Stimulated activated CD8-positive, alpha-beta memory T cell treated with anti-CD3 and anti-CD28 coated beads, Interleukin-4, amount 100 ng/mL, for 4 hours (primary cell): ENCODE measurements at places on chromosomes 13 and 19.

DNA sequence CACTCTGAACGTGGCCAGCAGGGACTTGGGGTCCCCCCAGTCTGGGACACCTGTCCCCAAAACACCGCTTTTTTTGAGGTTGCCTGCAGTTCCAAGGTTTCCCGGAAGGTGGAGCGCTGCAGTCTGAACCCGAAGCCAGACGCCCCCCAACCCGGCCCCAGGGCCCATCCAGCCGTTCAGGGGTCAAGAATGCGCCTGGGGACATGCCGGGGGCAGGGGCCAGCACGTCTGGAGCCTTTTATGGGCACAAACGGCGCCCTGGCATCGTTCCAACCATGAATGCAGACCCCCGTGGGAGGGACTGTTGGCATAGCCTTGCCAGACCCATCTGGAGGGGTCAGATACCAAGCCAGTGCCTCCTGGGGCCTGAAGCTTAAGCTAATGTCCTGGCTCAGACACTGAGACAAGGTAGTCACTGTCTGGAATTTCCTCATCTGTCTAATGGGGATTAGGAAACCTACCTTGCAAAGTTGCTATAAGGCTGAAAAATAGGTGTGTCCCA, 6.9 kb downstream of the S1PR5 start:
- no peak for DNase-seq

- no peak for DNase-seq
Measured at GRCh38 chr13:108003626-108004025, 211.7 kb downstream of the LIG4 start.

DNA sequence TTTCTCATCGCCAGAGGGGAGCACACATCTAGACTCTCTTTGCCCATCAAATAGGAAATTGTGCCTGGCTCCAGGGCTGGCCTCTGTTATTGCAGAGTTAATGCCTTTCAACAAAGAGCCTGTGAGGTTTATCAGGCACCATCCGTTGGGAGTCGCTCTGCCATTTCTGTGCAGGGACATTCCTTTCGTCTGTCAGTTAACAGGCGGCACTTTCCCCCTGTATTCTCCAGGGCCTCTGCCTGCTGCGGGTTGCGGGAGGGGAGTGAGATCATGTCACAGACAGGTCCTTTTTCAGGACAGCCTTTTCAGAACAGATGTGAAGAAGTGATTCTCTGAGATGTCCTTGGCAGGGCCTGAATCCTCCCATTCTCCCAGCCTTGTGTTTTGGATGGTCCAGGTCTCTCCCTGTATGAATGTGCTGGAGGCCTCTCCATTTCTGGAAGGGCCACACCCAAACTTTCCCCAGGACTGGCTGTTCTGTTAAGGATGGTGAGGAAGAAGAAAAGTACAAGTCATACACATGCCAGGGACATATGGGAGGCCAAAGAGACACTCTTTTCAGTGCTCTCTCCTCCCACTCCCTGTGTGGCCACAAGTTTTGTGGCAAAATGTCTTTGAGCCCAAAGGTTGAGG, 14.9 kb downstream of the SERP2 start:
- no peak for DNase-seq

GRCh38 chr13:22090106-22090505, 419.2 kb downstream of the FGF9 start:
- DNase-seq, result no peak

- no peak for DNase-seq
Measured at GRCh38 chr13:42478531-42479156, 95.3 kb upstream of the TNFSF11 start.

GRCh38 chr13:20301403-20302071, 69.4 kb upstream of the GJB6 start:
- no peak for DNase-seq

DNA sequence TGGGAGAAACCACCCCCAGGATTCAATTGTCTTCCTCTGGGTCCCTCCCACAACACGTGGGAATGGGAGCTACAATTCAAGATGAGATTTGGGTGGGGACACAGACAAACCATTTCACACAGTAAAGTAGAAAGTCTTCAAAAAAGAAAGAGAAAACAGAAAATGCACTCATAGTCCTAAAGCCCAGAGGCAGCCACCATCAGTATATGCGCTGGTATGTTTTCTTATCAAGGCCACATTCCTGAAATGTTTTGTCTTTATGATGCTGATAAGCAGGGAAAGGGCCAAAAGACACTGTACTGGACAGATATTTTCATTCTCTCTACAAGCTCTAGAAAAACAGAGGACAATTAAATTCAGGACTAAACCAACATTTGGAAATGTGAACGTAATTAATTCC, 375.8 kb upstream of the TSHZ3 start:
- no peak for DNase-seq

- no peak for DNase-seq
Measured at GRCh38 chr13:53144826-53145225, 116.2 kb downstream of the OLFM4 start.

- no peak for DNase-seq
Measured at GRCh38 chr19:37948362-37948761, 41.4 kb downstream of the SIPA1L3 start.
